ENCODE measurements at places on chromosomes 1 and 21. TPM values are rescaled to one million over a fixed set of nuclear protein-coding genes. Genes with fewer than 3 reads are reported as not detected.

The INSRR gene
- total RNA-seq: not detected

The PLEKHM2 gene
- 13.4 TPM for total RNA-seq

The ZMYND12 gene
- not detected for total RNA-seq

The PLPPR4 gene
- total RNA-seq: 0.35 TPM

The WLS gene
- total RNA-seq: 139 TPM

DNA sequence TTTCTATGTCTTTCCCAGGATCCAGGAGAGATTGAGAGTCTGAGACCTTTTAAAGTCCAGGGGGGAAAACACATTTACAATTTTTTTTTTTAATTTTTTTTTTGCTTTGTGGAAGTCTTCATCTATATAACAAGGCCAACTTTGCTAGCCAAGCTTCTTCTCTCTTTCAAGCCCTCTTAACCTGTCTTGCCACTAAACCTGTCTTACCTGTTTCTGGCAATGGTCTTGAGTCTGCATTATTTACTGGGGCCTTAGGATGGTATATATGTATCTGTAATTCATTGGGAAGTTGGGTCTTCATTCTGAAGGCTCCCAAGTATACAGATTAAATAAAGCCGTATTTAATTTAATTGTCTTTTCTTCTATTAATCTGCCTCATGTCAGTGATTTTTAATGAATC is 750.9 kb upstream of the B3GALT2 start:
- no peak for DNase-seq

DNA sequence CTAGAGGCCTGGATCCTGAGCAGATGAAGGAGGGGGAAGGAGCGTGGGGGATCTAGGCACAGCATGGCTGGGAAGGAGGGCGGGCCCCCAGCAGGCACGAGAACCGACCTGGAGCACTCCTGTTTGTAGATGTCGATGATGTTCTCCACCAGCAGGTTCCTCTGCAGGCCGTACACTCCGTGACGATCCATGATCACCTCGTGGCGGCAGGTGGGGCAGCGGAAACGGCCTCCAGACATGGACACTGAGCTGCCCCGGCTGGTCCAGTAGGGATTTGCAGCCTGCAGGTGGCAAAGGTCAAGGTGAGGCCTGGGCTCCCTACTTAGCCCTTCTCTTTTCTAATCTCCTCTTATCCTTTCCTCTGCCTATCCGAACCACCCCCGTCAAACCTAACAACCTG is 1.3 kb downstream of the TRIM63 start:
- DNase-seq: no peak

DNA sequence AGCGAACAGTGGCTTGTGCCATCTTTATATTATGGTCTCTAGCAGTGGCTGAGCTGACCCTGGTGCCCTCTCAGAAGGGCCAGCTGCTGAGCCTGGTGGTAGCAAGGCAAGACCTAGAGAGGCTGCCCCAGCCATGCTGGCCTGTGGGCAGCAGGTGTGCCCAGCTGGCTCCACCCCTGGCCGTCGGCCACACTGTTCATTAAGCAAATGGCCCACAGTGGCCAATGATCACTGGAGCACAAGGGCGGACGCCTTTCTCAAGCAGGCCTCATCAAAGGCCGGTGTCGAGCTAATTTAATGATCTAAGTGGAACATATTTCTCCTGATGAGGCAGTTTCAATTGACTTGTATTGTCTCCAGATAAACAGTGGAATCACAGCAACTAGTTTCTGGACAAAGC is 89.4 kb downstream of the GRIK3 start:
- DNase-seq: no peak

DNA sequence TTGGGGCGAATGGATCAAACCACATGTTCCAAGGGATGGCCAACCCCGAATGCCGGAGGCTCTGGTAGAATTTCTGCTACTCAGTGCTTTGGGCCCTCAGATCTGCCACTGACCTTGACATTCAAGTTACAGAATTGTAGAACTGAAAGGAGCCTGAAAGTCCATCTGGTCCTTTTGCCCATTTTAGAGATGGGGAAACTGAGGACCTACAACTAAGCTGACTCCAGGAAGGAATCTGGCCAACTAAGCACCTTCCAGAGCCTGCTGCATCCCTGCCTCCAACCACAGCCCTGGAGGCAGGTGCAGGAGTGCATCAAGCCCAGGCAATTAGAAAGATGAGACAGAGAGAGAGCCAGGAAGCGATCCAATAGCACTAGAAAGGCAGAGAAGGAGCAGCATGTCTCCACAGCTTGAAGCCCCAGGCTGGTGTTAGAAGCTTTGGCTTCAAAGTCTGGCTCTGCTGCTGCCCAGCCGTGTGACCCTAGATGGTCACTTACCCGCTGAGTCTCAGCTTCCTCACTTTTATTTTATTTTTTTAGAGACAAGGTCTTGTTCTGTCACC is 1.3 kb upstream of the CTRC start:
- no peak for DNase-seq

DNA sequence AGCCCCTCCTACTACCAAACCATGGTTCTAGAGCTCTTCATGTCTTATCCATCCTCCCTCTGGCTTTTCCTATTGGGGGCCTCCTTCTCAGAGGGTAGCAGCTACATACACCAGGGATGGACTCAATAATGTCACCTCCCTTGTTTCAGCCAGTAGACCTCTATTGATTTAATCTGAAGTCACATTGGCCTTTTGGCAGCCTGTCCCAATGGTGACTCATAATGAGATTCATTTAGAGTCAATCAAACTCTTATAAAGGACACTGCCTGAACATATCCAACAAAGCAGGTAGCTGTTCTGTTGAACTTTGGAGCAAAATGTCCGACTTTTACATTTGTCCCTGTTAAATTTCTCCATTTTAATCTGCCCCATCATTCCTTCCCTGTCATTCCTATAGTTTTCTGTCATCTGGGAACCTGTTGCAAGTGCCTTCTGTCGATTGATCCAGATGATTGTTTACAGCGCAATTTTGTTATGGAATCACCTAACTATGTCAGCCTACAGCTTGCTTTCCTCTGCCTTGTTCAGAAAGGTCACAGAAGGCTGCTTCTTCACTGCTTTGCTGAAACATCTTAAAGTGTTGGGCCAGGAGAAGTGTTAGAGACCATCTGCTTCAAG is 105.9 kb downstream of the ETS2 start:
- no peak for DNase-seq

- DNase-seq: no peak
Measured at GRCh38 chr1:24181619-24182018, 5.5 kb downstream of the IFNLR1 start.

GRCh38 chr21:45351526-45352275 is 53.3 kb upstream of the COL18A1 start:
- no peak for DNase-seq

DNA sequence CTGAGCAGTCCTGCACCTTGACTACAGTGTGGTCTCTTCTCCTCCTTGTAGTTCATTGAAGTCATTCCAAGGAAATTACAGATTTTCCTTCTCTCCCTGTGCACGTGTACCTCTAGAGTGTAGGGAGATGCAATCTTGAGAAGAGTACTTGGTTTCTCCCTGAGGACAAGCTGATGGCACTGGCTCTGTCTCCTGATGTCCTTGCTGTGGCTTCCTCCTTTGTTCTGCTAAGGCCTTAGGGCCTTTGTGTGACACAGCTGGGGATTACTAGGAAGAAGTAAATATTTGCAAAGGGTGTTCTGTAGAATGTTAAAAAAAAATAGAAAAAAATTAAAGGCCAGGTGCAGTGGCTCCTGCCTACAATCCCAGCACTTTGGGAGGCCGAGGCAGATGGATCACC is 66.2 kb upstream of the APOBEC4 start:
- DNase-seq: no peak

DNA sequence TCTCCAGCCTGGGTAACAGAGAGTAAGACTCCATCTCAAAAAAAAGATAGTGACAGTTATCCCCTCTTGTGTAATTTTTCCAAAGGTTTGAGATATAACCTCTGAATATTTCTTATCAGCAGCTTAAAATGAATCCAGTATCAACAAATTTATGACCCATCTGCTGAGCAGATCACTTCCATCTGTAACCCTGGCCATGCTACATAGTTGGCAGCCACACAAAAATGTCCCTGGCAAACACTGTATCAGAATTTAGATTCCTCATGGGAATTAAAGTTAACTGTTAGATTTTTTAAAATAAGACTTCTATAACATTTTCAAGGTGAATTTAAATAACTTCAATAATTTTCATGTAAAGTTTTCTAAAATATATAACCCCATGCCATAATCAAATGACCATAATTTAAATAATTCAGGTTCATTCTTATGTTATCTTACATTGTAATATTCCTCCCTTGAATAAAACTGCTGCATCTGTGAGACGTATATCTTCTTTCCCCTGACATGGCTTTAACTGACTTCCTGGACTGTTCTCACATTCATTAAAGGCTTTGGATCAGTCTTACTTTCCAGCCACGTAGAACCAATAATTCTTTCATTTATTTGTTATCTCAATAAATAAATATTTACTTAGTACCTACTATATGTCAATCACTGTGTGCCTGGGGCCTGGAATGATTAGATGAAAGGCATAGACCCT is 5.3 kb upstream of the PRPF38B start:
- DNase-seq: no peak

- no peak for DNase-seq
Measured at GRCh38 chr1:103563056-103563455, 8.3 kb upstream of the AMY2B start.

- DNase-seq: no peak
Measured at GRCh38 chr1:94218332-94218731, 19.1 kb downstream of the ARHGAP29 start.

DNA sequence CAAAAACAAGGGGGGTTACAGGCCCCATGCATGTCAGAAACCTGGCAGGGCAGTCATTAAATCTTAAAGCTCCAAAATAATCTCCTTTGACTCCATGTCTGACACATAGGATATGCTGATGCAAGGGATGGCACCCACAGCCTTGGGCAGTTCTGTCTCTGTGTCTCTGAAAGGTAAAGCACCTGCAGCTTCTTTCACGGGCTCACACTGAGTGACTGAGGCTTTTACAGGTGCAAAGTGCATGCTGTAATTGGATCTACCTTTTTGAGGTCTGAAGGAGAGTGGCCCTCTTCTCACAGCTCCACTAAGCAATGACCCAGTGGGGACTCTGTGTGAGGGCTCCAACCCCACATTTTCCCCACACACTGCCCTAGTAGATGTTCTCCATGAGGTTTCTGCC is 1309.0 kb upstream of the B3GALT2 start:
- no peak for DNase-seq

DNA sequence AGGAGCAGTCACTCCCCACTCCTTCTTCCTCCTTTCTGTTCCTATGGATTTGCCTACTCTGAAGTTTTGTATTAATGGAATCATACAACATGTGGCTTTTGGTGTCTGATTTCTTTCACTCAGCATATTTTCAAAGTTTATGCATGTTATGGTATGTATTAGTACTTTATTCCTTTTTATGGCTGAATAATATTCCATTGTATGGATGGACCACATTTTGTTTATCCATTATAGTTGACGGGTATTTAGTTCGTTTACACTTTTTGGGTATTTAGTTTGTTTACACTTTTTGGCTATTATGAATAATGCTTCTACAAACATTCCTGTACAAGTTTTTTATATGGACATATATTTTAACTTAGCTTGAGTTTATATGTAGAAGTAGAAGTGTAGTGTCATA is 113.1 kb downstream of the PCBP3 start:
- no peak for DNase-seq

DNA sequence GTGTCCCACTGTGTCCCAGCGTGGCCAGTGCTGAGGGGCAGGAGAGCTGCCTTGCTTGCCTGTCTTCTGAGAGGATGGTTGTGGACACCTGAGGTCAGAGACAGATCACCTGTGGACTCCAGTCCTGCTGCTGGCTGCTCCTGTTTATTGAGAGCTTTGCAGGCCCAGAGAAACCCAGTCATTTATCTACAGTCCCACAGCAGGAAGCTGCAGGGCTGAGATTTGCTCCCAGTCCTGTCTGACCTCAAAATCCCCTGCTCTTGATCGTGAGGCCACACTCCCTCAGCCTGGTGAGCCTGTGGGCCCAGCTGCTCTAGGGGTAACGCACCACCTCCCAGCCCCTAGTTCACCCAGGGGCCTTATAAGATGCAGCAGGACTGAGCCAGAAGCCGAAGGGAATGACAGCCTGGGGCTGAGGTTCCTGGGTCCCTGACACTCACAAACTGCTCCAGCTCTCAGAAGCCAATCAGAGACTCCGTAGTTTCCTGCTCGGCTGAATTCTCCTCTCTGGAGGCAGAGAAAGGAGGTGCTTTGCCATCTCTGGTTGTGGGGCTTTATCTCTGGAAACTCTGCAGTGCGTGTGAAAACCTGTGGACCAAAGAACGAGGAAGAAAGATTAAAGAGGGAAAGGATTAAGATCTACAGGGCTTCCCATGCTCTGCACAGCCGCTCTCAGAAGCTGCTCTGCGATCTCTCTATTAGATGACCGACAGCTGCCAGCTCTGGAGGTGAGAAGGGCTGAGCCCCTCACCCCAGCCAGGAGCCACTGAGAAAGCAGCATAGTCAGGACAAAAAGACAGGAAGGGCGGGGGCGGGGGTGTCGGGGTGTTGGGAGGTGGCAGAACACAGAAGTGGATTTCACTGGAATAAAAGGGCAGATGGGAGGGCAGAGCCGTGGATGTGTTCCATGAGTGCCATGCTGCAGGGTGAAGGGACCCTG is 39.1 kb downstream of the UBIAD1 start:
- no peak for DNase-seq

DNA sequence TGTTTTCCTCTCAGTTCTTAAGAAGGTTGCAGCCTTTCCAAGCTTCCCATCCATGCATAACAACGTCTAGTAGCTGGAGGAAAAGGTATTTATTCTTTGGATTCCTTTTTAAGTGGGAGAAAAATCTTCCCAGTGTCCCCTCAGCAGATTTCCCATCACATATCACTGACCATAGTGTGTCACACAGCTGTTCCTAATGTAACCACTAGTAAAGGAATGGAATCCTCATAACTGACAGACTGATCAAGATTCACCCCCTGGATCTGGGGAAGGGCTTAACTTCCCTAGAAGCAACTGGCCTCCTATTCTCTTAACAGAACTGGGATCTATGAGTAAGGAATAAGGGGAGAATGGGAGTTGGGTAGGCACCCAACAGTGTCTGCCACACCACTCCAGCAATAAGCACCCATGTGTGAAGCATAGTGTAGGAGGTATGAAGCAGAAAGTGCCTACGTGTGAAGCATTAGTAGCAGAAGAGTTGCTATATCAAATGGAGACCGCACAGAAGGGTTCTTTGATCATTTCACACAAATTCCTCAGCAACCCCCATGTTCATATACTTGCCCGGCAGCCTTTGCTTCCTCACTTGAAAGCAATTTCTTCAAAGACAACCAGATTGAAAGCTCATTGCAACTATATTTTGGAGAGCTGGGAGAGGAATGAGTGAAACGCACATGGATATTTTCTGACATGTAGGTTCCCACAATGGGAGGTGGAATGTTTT is 28.2 kb upstream of the DNAH14 start:
- DNase-seq: no peak

DNA sequence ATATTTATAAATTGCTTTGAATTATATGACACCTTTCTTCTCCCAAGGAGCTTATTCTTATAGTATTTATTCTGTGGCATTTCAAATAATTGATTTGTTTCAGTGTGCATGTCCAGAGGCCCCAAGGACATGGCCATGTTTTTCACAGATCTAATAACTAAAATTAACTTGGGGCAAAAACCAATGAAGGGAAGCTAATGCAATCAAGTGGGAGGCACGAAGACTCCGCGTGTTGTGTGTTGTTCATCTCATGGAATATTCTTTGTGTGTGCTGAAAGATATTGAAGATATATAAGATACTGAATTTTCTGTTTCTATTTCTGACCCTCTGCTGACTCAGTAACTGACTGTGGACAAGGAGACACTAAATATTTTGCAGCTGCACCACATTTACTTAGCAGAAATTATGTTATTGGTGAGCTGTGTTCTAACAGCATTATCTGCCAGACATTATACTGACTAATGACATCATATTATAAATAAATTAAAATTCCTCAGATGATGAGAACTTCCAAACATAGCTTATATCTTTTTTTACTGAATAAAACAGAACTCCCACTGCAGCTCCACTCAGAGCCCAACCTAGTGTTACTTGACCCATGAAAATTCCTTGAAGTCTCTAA is 519.3 kb upstream of the CXADR start:
- no peak for DNase-seq

All from H4 (cell line).